ENCODE measurements at places on chromosomes 16 and 17. TPM values are rescaled to one million over a fixed set of nuclear protein-coding genes. Genes with fewer than 3 reads are reported as not detected.

The TEKT1 gene
- total RNA-seq = not detected

The HMOX2 gene
- total RNA-seq = 66.1 TPM

DNA sequence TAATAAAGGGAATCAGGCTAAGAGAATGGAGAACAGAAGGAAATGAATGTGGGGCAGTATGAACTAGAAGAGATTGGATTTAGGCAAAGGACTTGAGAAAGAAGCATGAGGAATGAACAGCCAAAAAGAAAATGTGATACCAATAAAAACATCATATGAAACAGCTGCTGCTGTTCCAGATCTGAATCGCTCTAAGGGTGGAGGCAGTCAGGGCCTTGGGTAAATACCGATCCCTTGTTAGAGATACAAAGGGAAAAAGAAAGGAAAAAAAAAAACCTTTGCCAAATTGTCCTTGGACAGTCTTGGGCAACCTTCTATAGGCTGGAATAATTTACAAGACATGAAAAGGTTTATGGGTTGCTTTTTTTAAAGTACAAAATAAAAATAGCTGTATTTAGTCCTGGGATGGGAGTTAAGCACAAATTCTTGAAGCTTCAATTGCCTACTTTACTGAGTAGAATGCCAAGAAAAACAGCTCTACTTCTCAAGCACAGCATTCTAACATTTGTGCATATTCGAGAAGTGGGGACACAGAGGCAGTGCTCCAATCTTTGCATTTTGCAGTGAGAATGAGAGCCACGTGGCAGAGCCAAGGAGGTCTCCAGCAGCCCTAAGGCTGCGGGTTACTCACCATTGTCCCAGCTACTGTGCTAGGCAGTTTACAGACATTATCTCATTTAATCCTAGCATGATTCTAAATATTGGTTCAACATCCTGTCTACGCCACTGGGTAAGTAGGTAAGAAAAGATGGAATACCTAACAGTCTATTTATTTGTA is 43.3 kb upstream of the PSMD7 start:
- no peak for DNase-seq

DNA sequence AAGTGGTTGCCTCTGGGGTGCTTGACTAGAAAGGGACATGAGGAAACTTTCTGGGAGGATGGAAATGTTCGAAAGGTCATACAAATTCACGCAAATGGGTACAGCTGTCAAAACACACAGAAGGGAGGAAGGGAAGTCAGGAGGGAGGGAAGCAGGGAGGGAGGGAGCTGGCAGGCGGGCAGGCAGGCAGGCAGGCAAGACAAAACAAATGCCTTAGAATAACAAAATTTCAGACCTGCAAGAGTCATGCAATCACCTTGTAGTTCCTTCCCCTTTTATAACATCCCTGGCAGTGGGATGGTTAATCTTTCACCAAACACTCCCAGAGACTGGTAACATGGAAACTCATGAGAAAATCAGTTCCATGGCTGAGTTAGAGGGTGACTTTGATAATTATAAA is 189.2 kb downstream of the STX8 start:
- peak; percentile 72 for DNase-seq

DNA sequence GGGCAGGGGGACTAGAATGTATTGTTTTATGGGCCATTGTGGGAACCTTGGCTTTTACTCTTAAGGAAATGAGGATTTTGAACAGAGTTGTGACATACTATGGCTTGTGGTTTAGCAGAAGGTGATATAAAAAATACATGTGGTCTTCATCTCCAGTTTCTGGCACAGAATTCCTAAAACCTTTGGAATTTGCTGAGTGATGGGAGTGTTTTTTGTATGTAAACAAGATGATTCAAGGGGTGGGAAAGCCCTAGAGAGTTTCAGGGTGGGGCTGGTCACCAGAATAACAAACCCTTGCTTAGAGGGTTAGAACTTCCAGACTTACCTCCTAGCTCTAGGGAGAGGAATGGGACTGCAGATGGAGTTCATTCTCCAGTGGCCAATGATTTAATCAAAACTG is 316.1 kb downstream of the PHKB start:
- peak; percentile 69 for DNase-seq

Measured in bronchial epithelial cell (primary cell).